ENCODE measurements at places on chromosomes 3 and 15. TPM values are rescaled to one million over a fixed set of nuclear protein-coding genes. Genes with fewer than 3 reads are reported as not detected.

Gene STRA6
- total RNA-seq, result 38.6 TPM

Gene PIF1
- 10.4 TPM for total RNA-seq

Gene GREM1
- 0.16 TPM for total RNA-seq

Gene LRRC31
- total RNA-seq, result not detected

Gene MEIS2
- total RNA-seq, result 747 TPM

Gene SLC9A9
- total RNA-seq, result 4.3 TPM

Gene C3orf85
- total RNA-seq, result not detected

Gene PAK6
- 0.81 TPM for total RNA-seq

Data from motor neuron (in vitro differentiated cells).